ENCODE measurements at places on chromosomes 6 and 20.

DNA sequence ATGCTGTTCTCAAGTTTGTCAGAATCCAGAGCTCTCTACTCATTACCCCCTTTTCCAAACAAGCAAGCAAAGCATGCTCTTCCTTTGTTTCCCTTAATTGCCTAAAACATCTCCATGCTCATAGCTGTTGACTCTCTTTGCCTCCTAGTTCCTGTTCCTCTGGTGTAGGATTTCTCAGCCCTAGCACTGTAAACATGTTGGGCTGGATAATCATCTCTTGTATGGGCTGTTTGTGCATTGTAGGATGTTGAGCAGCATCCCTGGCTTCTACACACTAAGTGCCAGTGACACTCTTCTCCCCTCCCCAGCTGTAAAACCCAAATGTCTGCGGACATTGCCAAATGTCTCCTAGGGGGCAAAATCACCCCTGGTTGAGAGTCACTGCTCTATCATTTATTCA, 14.0 kb downstream of the PPARD start:
- DNase-seq = no peak

GRCh38 chr6:152130441-152130840, 323.0 kb downstream of the ESR1 start:
- DNase-seq = no peak

- no peak for DNase-seq
Observed at GRCh38 chr20:7463290-7463689, 477.0 kb downstream of the HAO1 start.

DNA sequence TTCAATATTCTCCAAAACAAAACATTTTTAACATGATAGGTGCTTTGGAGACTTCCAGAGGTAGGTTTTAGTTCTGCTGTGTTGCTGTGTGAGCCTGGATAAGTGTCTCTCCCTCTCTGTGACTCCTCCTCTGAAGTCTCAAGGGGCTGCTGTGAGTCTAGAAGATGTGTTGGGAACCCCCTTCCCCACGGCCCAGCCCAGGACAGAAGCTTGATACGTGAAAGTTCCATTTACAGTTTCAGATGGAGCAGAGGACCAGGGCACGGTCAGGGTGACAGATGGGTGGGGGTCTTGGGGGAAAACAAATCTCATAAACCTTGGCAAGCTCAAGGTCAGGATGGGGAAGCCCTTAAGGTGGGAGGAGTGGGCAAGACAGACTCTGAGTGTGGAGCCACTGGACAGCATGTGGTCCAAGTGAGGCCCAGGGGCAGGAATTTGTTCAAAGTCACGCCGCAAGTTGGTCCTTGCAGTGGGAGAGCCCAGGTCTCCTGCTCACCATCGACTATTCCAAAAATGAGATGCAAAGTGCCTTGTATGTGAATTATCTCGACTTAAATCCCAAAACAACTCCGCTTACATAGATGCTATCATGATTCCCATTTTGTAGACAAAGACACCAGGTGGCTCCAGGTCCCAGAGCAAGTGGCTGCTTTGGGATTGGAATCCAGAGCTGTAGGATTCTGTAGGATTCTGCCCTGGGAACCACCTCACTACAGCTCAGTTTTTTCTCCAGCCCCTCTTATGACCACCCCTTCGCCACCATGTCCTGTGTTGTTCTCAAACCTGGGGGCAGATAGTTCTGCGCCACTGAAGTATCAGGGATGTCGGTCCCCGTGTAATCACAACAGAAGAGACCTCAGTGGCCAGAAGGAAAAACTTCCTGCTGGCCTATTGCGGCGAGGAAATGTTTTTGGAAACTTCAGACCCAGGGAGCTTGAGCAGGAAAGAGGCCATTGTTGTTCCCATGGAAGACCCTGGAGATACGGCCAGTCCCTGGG, 1.9 kb downstream of the TGM2 start:
- no peak for DNase-seq

DNA sequence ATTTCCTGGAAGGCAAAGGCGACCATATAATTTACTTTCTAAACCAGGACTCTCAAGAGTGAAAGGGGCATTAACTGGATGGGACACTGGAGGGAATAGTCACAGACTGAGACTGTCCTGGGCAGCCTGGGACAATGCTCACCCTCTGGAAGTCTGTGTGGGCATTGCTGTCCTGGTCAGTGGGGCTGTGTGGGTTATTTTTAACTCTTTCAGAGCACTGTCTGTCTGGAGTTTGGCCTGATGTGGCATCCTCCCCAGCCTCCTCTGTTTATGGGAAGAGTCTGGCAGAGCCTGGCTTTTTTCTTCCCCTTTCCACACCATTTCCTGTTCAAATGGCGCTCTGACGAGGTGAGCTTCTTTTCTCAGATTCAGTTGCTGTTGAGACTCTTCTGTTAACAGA, 11.7 kb downstream of the DAAM2 start:
- no peak for DNase-seq
